ENCODE measurements at places on chromosomes 2 and 18. TPM values are rescaled to one million over a fixed set of nuclear protein-coding genes. Genes with fewer than 3 reads are reported as not detected.

GRCh38 chr18:58576638-58577251 lies 52.1 kb downstream of the ALPK2 start:
- DNase-seq: no peak

DNA sequence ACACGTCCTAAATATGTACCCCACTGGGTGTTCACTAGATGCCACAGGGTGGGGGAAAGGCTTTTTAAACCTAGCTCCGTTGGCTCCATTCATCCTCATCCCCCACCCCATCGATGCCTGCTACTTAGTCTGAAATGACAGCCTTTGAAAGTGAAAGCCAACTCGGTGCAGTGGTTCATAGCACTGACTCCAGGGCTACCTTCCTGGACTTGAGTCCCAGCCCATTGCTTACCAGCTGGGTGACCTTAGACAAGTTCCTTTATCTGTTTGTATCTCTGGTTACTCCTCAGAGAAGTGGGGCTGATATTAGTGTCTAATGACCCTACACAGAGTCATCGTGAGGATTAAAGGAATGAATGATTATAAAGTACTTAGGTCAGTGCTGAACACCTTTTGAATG lies 24.4 kb downstream of the EHD3 start:
- DNase-seq: no peak

The TLX2 gene
- total RNA-seq: not detected

The CYP27C1 gene
- not detected for total RNA-seq

The MAP3K20 gene
- 519 TPM for total RNA-seq
